ENCODE measurements at places on chromosomes 7 and 10.

- DNase-seq, result no peak
Observed at GRCh38 chr7:8128449-8129317, 133.3 kb downstream of the ICA1 start.

DNA sequence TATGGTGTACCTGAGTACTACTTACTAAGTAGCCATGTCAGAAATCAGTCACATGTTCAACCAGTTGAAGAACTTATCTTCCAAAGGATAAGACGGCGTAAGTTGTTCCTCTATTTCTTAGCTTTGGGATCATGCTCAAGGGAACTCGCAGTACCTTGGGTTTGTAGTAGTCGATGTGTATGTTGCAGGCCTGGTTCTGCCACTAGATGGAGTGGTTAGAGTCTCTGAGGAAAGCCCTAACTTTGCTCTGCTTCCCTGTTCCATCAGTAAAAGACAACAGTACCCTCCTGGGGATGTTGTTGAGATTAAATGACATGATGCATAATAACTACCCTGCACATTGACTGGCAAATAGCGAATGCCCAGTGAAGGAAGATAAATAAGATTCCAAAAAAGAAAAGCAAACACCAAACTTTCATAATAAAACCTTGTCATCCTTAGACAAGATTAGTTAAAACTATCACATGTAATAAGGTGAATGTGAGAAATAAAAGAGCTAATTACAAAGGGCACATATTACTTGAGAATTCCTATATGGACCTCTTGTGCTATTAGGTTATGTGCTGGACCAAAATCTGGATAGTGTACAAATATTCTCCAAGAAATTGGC lies 165.9 kb downstream of the ABCA13 start:
- no peak for DNase-seq

DNA sequence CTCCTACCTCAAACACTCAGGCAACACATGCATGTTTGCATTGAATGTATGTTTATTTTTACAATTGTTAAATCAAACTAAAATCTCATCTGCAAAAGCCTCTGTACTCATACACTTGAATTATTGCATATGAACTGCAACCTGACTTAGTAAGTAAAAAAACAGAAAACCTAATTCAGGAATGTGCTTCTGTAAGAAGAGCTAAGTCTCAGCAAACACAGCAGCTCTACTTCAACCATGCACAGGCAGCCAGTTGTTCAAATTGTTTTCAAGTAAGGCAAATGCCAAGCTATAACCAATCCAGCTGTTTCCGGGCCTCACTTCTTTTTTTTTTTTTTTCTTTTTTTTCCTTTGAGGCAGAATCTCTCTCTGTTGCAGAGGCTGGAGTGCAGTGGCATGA lies 93.5 kb upstream of the MALRD1 start:
- DNase-seq, result no peak

DNA sequence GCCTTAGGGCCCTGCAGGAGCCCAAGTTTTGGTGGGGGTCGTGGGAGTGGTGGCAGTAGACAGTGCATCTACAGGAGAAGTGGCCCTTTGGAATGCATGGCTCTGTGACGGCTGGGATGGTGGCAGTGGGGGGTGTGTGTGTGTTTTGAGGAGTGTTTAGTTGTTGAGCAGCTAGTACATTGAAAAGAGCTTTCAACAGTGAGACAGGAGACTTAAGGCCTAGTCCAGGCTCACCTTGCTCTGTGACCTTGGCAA lies 27.1 kb downstream of the ZNF775 start:
- DNase-seq, result no peak

- DNase-seq, result no peak
Observed at GRCh38 chr7:16661924-16662323, 15.9 kb downstream of the BZW2 start.

DNA sequence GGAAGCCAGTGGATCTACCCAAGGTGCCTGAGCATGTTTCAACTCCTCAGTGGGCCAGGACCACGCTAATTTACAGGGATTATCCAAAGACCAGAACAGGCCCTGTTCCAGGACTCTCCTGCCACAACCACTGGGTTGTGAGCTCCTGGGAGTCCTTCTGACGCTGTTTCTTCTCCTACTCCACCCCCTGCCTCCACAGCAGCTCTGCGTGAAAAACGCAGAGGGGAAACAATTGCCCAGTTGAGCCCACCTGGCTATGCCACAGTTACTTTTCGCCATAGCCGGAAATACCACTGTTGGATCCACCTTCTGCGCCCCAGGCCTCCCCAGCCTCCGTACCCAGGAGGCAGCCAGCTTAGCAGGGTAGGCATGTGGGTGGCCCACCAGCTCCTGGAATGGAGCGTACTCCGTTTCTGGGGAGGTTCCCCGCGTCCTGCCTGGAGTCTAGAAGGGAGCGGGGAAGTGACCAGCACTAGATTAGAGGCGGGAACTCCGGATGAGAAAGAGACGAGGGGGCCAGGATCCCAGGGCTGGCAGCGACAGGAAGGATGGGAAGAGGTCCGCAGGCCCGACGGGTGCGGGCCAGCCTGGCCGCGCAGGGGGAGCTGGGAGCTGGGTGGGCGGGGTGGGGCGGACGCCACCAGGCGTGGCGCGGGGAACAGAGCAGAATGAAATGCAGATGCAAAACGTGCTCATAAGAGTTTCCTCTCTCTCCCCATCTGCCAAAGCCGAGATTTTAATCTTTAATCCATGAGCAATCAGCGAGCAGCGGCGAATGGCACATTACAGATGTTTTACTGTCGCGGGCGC lies 32.1 kb upstream of the PAX2 start:
- DNase-seq, result no peak

DNA sequence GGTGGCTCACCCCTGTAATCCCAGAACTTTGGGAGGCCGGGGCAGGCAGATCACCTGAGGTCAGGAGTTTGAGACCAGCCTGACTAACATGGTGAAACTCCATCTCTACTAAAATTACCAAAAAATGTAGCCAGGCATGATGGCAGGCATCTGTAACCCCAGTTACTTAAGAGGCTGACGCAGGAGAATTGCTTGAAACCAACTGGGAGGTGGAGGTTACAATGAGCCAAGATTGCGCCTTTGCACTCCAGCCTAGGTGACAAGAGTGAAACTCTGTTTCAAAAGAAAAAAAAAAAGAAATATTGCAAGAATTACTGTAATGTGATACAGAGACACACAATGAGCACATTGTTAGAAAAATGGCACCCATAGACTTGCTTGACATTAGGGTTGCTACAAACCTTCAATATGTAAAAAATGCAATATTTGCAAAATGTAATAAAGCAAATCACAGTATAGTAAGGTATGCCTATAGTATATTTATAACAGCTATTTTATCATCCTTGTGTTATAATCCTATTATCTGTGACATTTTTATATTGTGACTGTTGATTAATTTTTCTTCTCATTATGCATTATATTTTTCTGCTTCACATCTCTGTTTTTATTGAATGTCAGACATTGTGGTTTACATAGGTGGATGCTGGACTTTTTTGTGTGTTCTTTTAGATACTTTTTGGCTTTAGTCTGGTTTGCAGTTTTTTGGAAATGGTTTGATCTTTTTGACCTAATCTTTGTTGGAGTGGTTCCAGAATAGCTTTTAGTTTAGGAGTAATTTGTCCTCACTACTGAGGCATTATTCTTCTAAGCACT lies 55.4 kb upstream of the HELLS start:
- no peak for DNase-seq

DNA sequence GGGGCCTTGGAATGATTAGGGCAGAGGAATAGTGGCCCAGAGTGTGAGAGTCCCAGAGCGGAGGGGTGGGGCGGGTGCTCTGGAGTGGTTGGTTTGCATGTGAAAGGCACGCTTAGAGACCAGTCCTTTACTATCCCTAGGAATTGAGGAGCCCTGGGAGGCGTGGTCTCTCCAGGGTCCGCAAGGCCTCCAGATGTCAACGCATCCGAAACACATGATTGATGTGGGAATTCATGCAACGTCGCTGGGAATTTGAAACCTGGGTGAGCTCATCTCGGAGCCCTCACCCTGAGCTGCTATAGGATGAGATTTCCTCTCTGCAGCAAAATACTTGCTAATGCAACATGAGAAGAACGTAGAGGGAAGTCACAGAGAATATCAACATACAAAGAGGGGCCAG lies 51.2 kb downstream of the NPTX2 start:
- no peak for DNase-seq

GRCh38 chr7:159017741-159018140 lies 126.9 kb downstream of the VIPR2 start:
- no peak for DNase-seq

DNA sequence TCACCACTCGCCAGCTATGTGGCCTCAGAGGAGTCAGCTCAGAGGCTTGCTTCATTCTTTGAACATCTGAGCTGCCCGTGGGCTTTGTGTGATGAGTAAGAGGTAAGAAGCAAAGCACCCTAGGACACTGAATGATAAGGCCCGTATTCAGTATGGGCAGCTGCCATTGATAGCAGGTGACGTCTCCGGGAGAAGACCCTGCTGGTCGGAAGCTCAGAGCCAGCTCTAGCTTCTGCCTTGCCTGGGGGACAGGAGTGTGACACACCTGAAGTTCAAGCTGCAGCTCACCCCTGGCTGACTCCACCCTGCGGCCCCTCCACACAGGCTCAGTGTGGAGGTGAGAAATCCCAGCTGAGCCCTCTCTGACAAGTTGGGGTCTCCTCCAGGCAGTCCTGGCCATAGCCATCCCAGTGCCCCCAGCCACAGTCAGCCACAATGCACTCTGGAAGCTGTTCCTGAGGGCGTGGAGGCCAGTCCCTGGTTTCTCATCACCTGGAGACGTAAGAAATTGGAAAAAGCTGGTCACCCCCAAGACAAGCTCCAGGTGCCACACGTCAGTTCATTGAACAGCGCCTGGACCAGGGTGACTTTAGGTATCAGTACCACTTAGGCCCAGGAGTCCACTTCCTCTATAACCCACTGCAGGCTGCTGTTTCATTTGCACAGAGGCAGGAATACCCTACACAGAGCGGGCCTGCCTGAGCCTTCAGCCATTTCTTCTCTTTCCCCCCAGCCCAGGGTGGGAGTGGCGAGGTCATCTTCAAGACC lies 164.9 kb upstream of the RHEB start:
- no peak for DNase-seq

DNA sequence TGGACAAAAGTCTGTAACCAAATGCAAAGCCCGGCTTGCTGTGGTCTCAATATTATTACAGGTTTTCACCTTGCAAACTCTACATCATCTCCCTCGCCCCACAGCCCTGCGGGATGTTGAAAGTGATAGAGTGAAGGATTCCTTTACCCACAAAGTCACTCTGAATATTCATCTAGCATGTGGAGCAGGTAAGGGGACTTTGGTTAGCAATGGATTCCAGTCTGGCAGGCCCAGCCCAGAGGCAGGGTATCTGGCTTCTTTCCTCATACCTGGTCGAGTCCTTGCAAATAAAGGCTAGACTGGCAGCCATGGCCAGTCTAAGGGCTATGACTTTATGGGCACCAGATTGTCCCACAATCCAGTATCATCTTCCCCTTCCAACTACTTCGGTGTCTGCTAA lies 3.2 kb downstream of the TAS2R40 start:
- DNase-seq, result no peak

- DNase-seq, result no peak
Observed at GRCh38 chr10:116111483-116112095, 161.4 kb downstream of the GFRA1 start.

GRCh38 chr10:92238586-92239098 lies 52.2 kb downstream of the CPEB3 start:
- no peak for DNase-seq

DNA sequence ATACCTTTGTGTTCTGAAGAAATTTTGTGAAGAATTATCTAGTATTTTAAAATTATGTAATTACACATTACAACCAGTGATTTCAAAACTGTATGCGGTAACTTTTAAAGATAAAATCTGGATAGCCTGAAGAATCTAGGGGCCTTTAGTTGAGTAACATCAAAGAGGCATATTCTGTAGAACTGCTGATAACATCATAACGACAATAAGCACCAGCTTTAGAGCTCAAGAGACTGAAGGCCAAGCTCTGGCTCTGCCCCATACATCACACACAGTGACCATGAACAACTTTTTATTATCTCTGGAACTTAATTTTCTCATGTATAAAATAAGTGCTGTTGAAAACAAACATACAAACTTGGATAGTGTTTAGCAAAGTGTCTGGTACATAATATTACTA lies 121.1 kb upstream of the RHOBTB1 start:
- DNase-seq, result no peak

GRCh38 chr7:156058248-156058647 lies 246.0 kb upstream of the SHH start:
- DNase-seq, result no peak

GRCh38 chr10:33459602-33460001 lies 125.1 kb upstream of the NRP1 start:
- no peak for DNase-seq

GRCh38 chr10:71713135-71714030 lies 6.2 kb downstream of the C10orf105 start:
- DNase-seq, result no peak

- DNase-seq, result no peak
Observed at GRCh38 chr7:101934618-101935017, 117.2 kb downstream of the CUX1 start.

DNA sequence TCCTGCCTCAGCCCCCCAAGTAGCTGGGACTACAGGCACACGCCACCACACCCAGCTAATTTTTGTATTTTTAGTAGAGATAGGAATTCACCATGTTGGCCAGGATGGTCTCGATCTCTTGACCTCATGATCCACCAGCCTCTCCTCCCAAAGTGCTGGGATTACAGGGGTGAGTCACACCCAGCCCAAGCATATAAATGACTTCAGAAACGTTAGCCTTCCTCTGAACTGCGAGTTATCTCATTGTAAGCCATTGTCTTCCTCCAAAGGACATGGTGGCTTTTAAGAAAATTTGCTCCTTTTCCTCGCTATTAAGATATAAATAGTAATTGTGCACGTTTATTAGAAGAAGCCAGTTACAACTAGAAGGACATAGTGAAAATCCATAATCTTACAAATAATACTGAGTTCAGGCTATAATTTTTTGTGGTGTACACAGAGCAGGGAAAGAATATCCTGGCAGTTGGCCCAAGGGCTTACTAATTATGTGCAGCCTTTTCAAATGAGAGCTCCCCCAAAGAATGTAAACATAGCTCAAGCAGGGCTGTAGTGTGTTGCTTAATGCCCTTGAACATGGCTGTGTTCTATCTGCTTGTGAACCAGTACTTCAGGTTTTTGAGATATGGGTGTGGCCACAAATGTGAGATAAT lies 495.8 kb downstream of the PARD3 start:
- DNase-seq, result no peak

DNA sequence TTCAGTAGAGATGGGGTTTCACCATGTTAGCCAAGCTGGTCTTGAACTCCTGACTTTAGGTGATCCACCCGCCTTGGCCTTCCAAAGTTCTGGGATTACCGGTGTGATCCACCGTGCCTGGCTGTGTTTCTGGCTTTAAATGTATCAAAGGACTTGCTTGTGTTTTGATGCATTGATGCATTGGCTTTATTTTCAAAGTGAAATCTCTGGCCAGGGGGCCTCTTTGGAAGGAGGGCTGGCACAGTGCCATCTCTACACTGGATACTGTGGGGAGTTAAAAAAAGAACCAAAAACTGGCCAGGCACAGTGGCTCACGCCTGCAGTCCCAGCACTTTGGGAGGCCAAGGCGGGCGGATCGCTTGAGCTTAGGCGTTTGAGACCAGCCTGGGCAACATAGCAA lies 16.0 kb downstream of the MNX1 start:
- DNase-seq, result no peak

GRCh38 chr10:121282797-121283515 lies 315.3 kb downstream of the FGFR2 start:
- no peak for DNase-seq

GRCh38 chr10:49281461-49281860 lies 17.5 kb upstream of the C10orf71 start:
- no peak for DNase-seq

- no peak for DNase-seq
Observed at GRCh38 chr7:137998250-137998649, 3.6 kb downstream of the CREB3L2 start.
